ENCODE measurements at places on chromosomes 5 and 9.

GRCh38 chr5:124865603-124866354, 119.3 kb upstream of the ZNF608 start:
- no peak for DNase-seq

- no peak for DNase-seq
Observed at GRCh38 chr5:34491251-34491620, 164.9 kb upstream of the RAI14 start.

- DNase-seq: no peak
Observed at GRCh38 chr5:68350176-68350575, 134.6 kb downstream of the PIK3R1 start.

GRCh38 chr5:175353926-175354325, 90.1 kb downstream of the DRD1 start:
- DNase-seq: no peak

DNA sequence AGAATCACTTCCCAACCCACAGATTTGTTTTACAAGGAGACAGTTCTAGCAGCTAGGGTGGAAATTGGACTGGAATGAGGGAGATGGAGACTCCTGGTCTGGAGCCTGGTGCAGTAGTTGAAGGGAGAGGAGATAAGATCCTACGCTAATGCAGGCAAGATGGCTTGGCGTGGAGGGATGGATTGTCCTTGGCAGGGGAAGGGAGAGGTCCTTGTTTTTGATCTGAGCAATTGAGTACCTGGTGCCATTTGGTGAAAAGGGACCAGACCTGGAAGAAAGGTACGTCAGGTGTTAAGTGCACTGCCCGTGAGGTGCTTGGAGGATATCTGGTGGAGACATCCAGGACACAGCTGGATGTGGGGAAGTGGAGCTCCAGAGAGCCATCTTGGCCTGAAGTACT, 35.7 kb downstream of the ANGPTL2 start:
- no peak for DNase-seq

GRCh38 chr5:77087484-77088261, 588 bp upstream of the ZBED3 start:
- DNase-seq: no peak

- DNase-seq: no peak
Observed at GRCh38 chr5:179185941-179186411, 125.8 kb downstream of the ZNF354C start.

DNA sequence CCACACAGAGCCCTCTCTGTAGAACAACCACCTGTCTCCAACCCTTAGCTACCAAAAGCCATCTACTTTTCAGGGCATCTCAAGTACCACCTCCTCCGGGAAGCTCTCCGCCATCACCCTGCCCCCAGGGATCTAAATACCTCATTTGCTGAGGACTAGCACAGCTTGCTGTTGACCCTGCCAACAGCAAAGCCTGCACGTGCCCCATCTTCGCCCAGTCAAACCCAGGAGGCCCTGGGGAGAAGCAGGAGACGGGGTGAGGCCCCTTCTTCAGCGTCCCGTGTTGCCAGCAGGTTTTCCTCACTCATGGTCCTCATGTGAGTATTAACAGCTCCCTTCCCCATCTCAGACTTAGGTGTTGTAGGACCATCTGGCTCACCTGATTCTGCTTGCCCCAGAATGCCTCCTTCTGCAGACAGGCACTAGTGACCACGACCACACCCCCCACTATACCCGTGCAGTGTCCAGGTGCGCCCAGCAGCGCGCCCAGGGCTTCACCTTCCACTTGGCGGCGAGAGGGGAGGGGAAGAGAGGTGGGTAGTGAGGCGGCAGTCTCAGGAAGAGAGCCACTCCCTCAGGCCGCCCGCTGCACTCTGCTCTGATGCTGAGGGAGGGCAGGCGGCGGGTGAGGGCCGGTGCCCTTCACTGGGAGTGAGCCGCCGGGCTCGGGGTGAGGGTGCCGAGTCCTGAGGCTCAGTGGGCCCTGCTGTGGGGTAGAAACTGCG, 11.1 kb downstream of the VAV2 start:
- DNase-seq: no peak

- no peak for DNase-seq
Observed at GRCh38 chr9:121192518-121192917, 9.2 kb downstream of the RAB14 start.

- no peak for DNase-seq
Observed at GRCh38 chr5:140393738-140394137, 7.9 kb upstream of the ANKHD1 start.

DNA sequence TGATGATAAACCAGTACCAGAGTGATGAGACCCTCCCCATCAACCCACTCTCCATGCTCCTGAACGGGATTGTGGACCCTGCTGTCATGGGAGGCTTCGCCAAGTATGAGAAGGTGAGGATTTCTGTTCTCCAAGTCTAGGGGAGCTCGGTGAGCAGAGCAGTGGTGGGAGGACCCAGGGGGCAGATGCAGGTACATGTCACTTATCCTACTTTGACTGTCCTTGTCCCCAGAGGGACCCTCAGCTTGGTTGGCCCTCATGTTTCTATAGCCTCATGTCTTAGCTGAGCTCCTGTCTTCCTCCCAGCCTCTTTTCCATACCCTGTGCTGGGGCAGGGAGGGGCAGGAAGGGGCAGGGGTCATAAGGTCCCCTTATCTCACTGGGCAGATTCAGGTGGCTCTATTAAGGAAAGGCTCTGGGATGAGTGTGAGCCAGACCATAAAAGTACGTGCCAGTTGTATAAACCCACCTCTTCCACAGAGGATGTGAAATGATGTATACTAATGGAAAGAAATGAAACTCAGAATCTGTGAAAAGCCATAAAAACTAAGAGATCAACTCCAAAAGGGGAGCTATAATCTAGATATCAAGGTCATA, 38.0 kb upstream of the FOXI1 start:
- DNase-seq: no peak

GRCh38 chr5:55070968-55071367, 31.5 kb upstream of the GZMA start:
- DNase-seq: no peak

DNA sequence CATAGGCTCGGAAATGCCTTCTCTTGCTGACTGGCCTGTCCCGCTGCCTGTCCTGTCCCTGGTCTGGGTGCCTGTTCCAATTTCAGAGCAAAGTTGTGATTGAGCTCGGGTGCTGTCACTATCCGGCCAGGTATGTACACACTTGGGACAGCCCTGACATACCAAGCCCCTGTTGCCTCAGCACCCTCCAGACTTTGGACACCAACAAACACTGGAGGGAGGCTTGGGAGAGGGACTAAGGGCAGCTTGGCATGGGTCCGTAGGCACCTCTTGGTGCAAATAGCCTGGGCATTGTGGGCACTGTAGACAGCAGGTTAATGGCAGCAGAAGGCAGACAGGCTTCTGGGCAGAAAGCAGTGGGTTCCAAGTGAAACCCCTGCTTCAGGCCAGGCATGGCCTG, 86.3 kb upstream of the SEMA6A start:
- no peak for DNase-seq

GRCh38 chr9:21993893-21994555, at the start of gene CDKN2A:
Gene CDKN2A, minus strand, starts transcription at chr9:21994392.
- DNase-seq: no peak

DNA sequence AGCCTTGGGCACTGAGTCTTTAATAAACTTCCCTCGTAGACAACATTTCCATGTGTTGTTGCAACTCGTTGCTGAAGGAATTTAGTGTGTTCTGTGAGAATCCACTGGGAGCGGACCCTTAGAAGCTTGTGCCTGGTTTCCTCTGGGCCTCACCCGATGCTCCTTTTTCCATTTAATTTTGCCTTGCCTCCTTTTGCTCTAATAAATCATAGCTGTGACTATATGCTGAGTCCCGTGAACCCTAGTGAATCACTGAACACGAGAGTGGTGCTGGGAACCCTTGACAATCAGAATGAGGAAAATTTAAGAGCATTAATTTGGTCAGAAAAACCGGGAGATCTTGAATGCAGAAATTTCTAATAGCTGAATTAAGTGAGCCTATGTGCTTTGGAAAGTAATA, 291.1 kb upstream of the ZNF608 start:
- DNase-seq: no peak

GRCh38 chr9:79578891-79579290, 7.1 kb downstream of the TLE4 start:
- DNase-seq: no peak

DNA sequence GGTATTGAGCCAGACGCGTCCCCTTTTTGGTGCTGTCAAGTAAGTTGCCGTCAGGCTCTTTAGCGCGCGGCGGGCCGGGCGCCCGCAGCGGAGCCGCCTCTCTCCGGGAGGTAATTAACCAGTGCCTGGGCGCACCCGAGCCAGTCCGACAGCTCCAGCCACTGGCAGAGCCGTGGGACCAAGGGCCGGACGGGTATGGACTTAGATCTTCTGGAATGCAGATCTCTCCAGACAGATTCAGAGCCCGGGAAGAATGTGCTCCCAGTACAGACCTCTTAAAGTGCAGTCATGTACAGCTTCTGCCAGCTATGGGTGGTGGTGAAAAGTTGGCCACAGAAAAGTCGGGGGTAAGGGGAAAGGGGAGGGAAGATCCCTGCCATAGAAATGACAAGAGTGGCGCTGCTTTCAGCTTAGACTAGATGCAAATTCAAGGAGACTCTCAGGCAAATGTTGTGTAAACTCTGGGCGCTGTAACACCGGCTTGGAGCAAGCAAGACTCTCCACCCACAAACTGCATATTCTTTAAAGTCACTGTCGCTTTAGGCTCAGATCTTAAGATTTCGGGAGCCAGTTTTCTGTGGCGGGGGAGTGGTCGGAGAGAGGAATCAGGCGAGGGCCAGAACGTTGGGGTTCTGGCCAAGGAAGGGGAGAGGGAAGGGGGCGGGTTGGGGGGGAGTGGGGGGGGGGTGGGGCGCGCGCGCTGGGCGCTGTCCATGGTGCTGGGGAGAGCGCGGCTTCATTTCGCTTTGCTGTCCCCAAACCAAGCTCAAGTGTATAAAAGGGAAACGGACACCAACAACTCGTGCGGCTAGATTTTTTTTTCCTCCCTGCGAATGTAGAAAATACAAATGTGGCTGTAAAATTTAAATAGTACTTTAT, 29.2 kb downstream of the NR2F1 start:
- DNase-seq: no peak

GRCh38 chr5:177996660-177997318, 747 bp upstream of the PROP1 start:
- DNase-seq: no peak

- DNase-seq: no peak
Observed at GRCh38 chr9:88476491-88477271, 58.3 kb upstream of the NXNL2 start.

- DNase-seq: no peak
Observed at GRCh38 chr5:41057231-41057630, 13.9 kb downstream of the MROH2B start.

- DNase-seq: peak; percentile 3
Observed at GRCh38 chr5:74206579-74207550, 433.7 kb downstream of the ENC1 start.

- DNase-seq: no peak
Observed at GRCh38 chr5:179451114-179451827, 99.1 kb upstream of the RUFY1 start.

- DNase-seq: no peak
Observed at GRCh38 chr5:147818290-147818689, 13.2 kb downstream of the SPINK1 start.

DNA sequence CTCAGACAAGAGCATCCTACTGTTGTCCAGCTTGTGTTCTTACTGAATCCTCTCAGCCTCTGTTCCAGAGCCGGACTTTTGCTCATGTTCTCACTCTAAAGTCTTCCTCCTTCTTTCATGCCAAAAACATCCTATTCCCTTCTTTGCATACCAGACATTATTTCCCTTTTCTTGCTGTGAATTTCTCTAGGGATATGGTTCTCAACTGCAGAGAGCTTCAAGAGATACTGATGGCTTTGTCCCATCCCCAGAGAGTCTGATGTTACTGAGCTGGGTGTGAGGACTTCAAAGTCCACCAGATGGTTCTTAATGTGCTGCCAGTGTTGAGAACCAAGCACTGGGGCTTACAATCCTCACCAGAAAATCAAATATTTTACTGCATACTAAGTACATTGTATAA, 98.6 kb upstream of the FER start:
- no peak for DNase-seq

- DNase-seq: no peak
Observed at GRCh38 chr9:102740578-102740977, 254.6 kb upstream of the CYLC2 start.

DNA sequence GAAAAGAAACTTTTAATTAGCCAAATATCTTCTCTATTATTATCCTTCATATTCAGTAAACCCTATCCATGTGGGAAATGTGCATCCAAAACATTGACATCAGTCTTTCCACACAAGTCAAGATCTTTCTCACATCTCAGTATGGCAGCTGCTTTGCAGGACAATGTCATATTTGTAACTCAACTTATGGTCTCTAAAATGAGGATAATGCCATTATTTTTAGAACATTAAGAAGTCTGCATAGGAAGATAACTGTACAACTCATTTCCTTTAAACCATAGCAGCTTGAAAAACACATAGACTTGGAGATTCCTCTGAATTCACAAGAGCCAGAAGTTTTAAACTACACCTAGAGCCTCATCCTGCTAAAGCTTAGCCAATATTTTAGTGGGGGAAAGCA, 43.7 kb downstream of the MCTP1 start:
- DNase-seq: no peak

DNA sequence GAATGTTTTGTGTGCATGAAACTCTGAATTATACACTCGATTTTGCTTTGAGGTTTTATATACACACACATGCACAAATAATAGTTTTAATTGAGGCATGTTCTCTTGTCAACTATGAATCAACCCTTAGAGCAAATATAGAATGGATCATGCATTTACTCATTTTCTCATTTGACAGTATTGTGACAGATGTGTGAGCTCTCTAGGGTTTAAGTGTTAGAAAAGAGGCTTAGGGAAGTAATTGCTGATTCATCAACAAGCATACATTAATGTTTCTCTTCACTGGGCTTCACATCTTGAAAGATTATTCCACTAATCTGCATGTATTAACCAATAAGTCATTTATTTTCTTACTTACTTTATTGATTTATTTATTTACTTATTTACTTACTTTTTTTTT, 1356.8 kb upstream of the ACO1 start:
- no peak for DNase-seq

GRCh38 chr5:34516686-34517085, 139.4 kb upstream of the RAI14 start:
- no peak for DNase-seq

DNA sequence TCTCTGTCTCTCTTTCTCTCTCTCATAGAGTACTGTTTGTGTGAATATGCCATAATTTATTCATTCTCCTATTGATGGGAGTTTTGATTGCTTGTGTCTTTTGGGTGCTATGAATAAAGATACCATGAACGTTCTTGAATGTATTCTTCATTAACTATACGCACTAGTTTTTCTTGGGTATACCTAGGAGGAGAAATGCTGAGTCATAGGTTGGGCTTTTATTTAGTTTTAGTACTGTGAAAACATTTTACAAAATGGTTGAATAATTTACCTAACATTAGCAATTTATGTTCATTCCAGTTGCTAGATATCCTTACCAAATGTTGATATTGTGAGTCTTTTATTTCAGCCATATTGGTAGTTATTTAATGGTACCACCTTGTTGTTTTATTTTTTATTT, 192.5 kb downstream of the NPR3 start:
- DNase-seq: no peak

DNA sequence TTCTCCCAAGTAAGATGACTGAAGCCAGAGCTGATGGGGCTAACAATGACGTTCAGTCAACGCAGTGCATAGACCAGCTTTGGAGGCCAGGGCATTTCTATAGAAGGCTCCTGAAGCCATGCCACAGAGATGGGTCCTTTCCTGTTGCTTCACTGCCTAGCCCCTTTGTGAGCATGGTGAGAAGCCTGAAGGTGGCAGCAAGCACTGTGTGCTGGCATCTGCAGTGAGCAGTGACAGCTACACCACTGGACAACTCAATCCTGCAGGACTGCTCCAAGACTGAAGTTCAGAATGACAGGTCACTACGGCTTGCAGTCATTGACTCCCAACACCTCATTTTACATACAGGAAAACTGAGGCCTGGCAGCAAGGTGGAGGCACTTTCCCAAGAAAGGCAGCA, 229.0 kb downstream of the TSSK1B start:
- DNase-seq: no peak
